Right atrium auricular region (tissue), 2 donors: ENCODE measurements at places on chromosomes 7 and 10. TPM values are rescaled to one million over a fixed set of nuclear protein-coding genes. Genes with fewer than 3 reads are reported as not detected.

DNA sequence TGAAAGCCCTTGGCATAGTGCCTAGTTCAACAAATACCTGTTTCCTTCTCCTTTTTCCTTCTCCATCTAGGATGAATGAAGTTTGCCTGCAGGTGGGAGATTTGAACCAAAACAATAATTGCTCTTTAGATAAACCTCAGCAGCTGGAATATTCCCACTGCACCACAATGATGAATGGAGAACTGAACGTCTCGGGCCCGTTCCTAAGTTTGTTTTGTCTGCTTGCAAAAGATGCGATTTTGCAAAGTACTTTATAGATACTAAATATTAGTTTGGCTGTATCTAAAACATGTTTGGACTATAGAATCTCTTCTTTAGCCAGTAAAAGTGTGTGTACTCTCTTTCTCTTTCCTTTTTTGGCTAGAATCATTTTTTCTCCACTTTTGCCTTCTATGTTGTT, 75.8 kb upstream of the BMPER start:
- no peak for DNase-seq

DNA sequence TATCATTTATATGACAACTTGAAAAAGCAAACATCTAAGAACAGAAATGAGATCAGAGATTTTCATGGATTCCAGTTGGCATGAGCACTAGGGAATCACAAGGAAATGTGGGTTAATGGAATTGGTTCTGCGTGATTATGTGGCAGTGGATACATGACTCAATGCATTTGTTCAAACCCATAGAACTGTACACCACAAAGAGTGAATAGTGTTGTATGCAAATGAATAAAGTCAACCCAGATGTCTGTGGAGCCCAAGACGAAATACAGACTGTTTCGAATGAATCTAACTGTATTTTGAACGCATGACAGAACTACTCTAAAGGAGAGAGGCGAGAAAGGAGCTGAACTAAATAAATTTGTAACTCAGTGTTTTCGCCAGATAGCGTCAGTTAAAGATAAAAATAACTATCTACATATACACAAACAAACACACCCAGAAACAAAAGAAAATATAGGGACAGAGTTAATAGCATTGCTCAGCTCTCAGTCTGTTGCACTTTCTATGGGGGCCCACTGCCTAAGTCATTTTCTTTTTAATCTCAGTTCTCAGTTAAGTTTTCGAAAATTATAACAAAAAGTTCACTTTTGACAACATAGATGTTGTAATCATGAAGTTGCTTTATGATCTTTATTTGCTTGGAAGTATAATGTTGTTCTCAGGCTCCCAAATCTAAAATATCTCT, 636.7 kb upstream of the SEMA3D start:
- no peak for DNase-seq

DNA sequence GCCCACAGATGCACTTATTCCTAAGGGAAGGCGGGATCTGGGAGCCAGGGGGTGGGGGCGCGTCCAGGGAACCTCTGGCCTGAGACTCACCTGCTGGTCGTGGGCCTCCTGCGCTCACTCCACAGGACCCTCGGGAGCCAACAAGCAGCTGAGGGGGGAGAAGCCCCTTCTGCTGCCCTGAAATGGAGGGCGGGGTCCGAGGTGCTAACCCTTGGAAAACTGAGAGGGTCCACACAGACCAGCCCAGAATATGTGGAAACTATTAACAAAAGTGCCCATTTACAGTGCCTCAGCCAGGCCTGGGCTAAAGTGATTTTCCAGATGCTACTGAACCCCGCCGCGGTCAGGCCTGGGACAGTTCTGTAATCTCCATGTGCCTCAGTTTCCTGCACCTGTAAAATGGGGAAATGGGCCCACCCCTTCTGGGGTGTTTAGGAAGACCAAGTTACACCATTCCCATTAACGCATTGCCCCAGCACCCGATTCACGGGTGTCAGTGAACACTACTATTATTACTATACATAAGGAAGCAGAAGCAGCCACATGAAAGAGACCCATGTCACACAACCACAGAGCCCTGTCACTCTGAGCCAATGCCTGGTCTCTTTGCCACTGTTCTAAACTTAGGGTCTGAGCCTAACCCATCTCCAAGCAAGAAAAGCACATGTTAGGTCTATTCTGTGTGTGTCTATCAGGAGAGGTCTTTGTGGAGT, 630 bp upstream of the VSTM4 start:
- peak; percentile 55 for DNase-seq

- no peak for DNase-seq
Observed at GRCh38 chr10:11603741-11604140, 7.7 kb downstream of the USP6NL start.

GRCh38 chr7:22860784-22861482, 38.3 kb upstream of the TOMM7 start:
- DNase-seq: no peak

Gene TMEM229A
- total RNA-seq: 0.59 TPM
